ENCODE measurements at places on chromosomes 4 and X. TPM values are rescaled to one million over a fixed set of nuclear protein-coding genes. Genes with fewer than 3 reads are reported as not detected.

The SMAD1 gene
- 34.9 TPM for total RNA-seq

The ZIC3 gene
- total RNA-seq: not detected

The F8A2 gene
- not detected for total RNA-seq

The TMEM164 gene
- total RNA-seq: 95.4 TPM

The PDE5A gene
- 58.4 TPM for total RNA-seq

The PF4V1 gene
- total RNA-seq: not detected

The PCDH11X gene
- 0.05 TPM for total RNA-seq

The ANK2 gene
- 7.6 TPM for total RNA-seq

The SEC31A gene
- total RNA-seq: 179 TPM

The XAGE2 gene
- total RNA-seq: not detected

The FAM47E gene
- 9.8 TPM for total RNA-seq

The PI4K2B gene
- total RNA-seq: 14.3 TPM

The AP1S2 gene
- total RNA-seq: 10.9 TPM

The OPN1MW gene
- not detected for total RNA-seq

The CDKL2 gene
- 1.6 TPM for total RNA-seq

Measured in mucosa of descending colon (tissue), 3 donors.